GM12865 (cell line): ENCODE measurements at places on chromosomes 12 and 14.

DNA sequence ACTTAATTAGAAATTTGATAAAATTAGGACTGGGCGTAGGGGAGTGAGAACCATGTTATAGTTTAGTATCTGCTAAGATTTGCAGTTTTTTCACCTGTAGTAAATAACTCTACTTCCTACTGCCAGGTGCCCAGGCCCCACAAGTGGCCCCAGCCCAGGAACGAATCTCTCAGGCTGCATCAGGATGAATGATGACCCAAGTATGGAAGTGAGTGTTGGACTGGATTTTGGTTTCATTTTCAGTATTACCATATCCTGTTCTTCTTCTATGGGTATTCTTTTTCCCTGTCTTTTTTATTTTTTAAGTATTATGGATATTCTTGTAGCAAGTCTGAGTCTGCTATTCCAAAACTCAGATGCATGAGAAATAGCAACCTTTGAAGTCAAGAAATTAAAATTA, 120.3 kb upstream of the BCAT1 start:
- no peak for DNase-seq

GRCh38 chr12:104230304-104231095, 14.9 kb downstream of the TXNRD1 start:
- DNase-seq = no peak

DNA sequence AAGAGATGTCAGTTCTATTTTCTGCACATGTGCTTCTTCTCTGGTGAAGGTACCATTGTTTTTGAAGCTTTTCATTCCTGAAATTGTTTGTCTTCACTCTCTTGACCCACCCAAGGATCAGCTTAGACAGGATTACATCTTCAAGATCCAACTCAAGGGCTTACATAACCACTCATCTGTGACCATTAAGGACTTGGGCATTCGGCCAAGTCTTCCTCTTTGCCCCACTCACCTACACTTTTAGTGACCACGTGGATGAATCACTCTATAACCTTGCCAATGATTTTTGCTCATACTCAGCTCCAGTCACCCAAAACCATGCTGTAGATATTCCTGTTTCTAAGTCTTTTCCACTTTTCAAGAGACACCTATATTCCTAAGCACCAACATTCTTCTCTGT, 36.5 kb upstream of the SSTR1 start:
- DNase-seq = no peak

DNA sequence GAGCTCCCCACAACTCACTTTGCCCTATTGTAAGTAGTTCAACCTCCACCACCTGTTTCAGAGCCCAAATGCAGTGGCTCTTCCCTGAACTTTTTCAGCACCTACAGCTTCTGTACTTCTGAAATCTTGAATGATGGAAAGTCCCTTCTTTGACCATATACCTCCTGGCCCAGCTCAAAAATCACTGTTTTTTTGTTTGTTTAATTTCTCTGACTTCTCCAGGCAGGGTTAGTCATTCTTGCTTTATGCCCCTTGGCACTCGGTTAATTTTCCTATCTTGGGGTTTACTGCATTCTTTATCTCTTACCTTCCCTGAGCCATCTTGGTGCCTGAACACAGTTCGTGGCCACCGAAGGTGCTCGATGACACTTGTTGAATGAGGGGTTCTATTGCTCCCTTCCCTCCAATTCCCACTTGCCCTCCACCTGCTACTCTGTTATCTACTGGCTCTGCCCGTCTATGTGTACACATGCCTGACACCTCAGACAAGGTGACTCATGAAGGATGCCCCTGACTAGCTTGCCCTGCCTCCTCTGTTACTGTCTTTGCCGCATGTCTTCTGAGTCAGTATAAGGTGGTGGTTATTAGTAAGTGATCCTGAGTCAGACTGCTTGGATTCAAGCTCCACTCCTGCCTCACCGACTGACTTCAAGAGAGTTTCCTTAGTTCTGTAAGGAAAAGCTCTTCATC, 4.4 kb downstream of the AMHR2 start:
- peak; percentile 16 for DNase-seq

GRCh38 chr14:98345161-98345560, 926.8 kb downstream of the BCL11B start:
- no peak for DNase-seq

DNA sequence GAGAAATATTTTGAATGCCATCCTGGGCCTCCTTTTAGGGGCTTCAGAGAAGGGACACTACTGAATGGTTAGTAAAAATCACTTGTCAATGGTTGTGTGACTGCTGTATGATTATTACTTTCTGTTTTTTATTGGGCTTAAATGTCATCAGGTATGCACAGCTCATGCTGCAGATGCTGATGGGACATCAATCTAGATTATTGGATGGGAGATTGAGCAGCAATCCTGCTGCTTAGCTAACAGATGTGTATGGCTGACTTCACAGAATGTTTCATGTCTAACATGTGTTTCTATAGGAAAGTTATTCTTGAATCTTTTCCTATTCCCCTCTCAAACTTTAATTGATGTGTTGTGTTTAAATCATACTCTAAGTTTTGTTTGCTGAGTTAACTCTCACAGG, 166.8 kb downstream of the RMST start:
- no peak for DNase-seq

GRCh38 chr12:88994971-88995370, 357.3 kb downstream of the DUSP6 start:
- no peak for DNase-seq

DNA sequence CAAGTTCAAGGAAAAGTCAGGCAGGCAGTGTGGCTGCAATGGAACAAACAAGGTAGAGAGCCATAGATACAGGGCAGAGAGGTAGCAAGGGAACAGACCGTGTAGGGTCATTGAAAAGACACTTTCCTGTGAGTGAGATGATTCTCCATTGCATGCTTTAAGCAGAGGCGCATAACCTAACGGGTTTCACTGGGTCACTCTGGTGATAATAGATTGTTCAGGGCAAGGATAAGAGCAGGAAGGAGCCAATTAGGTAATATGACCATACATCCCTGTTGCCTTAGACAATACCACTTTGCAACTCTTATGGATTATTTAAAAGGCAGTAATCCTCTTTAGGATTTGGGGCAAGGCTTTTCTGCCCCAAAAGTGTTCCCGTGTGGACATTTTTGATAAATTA, 214.1 kb downstream of the PTPRO start:
- DNase-seq = no peak

GRCh38 chr12:109875572-109876131, 4.7 kb downstream of the GLTP start:
- peak; percentile 73 for DNase-seq

GRCh38 chr14:65159281-65160062, 57.2 kb upstream of the MAX start:
- peak; percentile 83 for DNase-seq

- DNase-seq = peak; percentile 72
These were observed 31.1 kb downstream of the CCDC177 start for GRCh38 chr14:69543341-69544115.

GRCh38 chr14:84003346-84003745, 1526.6 kb upstream of the FLRT2 start:
- no peak for DNase-seq

- no peak for DNase-seq
These were observed 105.1 kb downstream of the PTPN11 start for GRCh38 chr12:112523856-112524255.

DNA sequence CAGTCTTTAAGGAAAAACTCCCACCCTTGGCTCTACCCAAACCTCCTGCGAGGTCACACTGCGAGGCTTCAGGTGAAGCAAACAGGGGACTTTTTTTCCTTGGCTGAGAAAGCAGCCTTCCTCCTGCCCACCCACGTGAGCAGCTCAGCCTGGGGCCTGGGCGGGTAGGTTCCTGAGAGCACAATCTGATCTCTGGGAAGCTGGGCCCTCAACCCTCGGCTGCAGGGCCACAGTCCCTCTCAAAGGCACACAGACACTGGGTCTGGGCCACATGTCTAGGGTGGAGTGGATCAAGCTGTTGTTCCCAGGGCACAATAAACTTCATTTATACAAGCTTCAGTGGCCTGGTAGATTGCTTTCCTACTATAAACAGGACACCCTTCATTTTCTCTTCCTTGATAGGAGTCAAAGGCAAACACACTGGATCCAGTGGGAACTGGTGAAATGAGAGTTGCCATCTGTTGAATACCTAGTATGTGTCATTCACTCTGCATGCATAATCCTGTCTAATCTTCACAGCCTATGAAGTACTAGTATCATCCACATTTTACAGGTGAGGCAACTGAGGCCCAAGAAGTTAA, 41.3 kb upstream of the PNMA1 start:
- peak; percentile 51 for DNase-seq

GRCh38 chr12:47087088-47087688, 7.4 kb upstream of the AMIGO2 start:
- no peak for DNase-seq
